ENCODE measurements at places on chromosomes 7 and 10. TPM values are rescaled to one million over a fixed set of nuclear protein-coding genes. Genes with fewer than 3 reads are reported as not detected.

DNA sequence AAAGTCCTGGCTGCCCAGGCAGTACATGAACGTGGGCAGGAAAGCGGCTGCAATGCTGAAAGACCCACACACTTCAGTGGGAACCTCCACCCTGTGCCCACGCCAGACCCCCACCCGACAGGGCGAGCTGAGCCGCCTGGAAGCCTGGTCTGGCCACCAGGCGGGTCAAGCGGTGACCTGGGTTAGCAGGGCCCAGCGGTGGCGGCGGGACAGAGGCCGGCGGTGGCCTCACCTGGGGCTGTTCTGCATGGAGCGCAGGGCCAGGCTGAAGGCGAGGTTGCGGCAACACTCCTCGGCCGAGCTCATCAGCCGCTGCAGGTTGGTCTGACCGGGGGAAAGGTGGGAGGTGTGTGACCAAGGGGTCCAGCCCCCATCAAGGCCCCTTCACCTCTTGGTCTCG, 11.6 kb upstream of the MICALL2 start:
- DNase-seq, result no peak

- no peak for DNase-seq
Observed at GRCh38 chr7:97630116-97630515, 101.8 kb upstream of the TAC1 start.

GRCh38 chr7:73738220-73738611, 386 bp downstream of the ABHD11 start:
- DNase-seq, result peak; percentile 41

DNA sequence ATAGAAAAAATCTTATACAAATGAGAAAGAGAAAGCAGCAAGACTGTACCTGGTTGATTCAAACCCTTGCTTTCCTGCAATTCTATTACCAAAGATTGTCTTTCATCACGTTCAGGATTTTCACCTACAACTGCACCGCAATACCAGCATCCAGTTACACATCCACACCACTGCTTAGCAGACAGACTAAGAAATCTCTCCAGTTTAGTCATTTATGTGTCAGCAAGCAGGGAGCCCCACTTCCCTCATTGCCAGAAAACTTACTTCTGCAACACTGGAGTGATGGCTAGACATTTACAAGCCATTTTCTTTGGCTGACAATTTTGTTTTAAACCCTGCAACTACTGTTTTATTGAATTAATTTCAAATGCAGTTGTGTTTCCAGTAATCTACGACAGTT, 359.6 kb upstream of the MEOX2 start:
- DNase-seq, result no peak

Gene TRRAP
- 45.4 TPM for total RNA-seq

- DNase-seq, result no peak
Observed at GRCh38 chr10:6588845-6589244, 8.8 kb upstream of the PRKCQ start.

Gene CREB5
- total RNA-seq, result 7.0 TPM

DNA sequence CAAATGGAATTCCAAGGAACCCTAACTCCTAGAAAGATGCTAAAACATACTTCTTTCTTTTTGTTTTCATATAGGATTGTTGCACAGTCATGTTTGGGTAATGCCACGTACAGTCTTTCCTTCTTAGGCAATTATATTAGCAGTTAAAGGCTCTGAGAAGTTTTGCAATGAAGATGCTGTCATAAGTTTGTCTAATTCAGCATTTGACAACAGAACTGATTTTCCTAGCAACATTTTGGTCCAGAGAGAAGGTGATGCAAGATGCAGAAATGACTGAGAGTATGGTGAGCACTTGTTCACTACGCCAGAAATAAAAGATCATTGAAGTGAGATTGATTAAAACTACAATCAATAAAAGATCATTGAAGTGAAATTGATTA, 184.0 kb upstream of the PLXNA4 start:
- no peak for DNase-seq

Gene ECHDC3
- not detected for total RNA-seq
